ENCODE measurements at places on chromosomes 16 and 17.

DNA sequence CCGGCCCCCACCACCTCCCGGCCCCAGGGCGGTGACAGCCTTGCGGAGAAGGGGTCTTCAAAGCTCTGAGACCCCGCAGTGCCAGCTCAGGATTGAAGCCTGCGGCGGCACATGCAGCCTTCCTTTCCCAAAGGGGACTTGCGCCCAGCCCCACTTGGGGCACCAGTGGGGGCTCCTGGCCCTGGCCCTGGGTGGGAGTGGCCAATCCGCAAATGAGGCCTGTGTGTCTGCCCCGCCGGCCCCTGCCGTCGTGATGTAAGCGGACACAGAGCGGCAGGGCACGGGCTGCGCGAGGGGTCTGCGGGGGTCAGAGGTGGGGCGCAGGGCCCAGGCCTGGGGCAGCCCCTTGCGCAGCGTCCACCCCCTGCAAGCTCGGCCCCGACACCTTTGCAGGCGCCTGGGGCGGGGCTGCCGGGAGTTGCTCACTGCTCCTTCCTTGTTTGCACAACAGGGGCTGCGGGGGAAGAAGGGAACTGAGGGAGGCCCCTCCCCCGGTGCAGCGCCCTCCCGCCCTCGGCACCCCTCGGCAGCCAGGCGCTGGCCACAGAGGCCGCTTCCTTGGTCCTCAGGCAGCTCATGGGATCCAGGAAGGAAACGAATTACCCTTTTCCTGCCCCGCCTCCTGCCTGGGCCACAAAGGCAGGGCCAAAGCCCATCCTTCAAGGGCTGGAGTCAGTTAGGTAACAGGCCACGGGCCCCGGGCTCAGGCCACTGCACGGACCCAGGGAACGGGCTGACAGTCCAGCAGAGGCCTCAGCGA, 2.9 kb downstream of the SLC16A3 start:
- peak; percentile 71 for DNase-seq

DNA sequence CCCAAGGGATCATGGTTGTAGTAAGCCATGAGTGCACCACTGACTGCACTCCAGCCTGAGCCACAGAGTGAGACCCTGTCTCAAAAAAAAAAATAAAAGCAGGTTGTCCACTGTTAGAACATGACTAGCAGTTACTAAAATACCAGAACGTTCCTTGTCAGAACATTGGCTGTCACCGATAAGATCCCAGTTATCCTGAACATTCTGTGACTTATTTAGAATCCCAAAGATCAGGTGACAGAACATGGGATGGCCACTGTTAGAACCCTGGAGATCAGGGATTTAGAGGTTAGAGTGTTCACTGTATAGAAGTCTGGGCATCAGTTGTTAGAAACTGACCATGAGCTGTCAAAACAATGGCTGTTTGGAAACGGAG, 8.6 kb downstream of the CES4A start:
- DNase-seq: no peak

DNA sequence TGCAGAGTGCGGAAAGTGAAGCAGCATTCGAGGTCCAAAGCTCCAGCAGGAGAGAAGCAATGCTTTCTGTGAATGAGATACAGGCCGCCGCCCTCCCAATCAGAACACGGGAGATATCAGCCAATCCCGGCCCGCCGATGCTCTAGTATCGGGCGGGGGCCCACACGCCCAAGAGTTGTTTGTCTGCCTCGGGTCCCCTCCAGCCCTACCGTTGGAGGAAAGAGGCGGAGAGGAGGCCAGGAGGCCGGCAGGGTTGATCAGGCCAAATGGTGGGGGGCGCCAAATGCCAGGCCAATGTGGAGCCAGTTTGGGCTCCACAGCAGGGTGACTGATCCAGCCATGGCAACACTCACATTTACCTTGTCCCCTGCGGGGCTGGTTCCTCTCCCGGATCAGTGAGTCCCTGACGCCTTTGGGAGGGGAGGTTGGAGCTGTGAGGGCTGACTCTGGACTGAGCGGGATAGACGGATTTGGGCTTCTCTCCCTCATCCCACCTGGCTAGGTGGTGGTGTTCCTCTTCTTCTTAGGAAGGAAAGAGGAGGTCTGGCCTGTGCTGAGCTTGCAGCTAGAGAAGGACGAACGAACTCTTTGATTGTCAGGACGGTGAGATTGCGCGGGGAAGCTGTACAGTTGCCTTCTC, 10.4 kb upstream of the CUEDC1 start:
- DNase-seq: no peak

GRCh38 chr17:81328978-81329926, 34.1 kb upstream of the SLC38A10 start:
- DNase-seq: peak; percentile 74

- DNase-seq: no peak
These were observed 40.6 kb downstream of the ABCA10 start for GRCh38 chr17:69188064-69188463.

GRCh38 chr16:11676799-11677198, 8.5 kb downstream of the SNN start:
- DNase-seq: no peak

GRCh38 chr17:16072031-16072430, 72.4 kb downstream of the TTC19 start:
- DNase-seq: no peak

- peak; percentile 17 for DNase-seq
These were observed 489 bp downstream of the ZC3H18 start for GRCh38 chr16:88570691-88571092.

DNA sequence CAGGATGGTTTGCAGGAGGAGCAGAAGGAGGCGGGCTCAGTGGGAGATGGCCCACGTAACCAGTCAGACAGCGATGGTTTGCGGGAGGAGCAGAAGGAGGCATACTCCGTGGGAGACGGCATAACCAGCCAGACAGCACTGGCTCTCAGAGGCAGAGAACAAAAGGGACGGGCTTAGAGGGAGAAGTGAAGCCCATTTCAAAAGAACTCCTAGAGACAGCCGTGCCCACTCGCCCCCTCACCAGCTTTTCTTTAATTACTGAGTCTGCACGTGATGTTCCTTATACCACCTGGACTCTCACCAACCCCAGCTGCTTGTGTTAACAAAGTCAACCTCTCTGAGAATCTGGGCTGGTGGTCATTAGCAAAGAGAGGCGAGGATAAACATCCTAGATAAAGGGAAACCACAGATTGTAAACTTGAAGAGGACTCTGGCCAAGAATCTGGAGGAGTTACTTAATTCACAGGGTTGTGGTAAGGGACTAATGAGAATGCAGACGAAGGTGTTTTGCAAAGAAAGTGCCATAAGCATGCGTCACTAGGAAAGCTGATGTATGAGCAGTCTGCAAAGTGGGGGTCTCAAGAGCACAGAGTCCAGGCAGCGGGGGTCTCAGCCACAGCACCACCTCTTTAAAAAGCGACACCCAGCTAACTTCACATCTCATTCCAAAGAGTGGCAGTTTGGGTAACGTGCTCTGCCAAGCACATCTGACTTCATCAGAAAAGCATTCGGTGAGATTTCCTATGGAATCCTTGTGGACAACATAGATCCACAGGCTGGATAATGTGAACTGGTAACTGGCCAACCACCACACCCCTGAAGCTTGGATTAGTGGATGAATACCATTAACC, 51.7 kb downstream of the NXN start:
- no peak for DNase-seq
